ENCODE measurements at places on chromosomes 3 and 15. TPM values are rescaled to one million over a fixed set of nuclear protein-coding genes. Genes with fewer than 3 reads are reported as not detected.

Gene ACTC1
- total RNA-seq: 1.8 TPM

Gene CGNL1
- total RNA-seq: 11.3 TPM

Gene GP5
- under 0.01 TPM for total RNA-seq

Gene NSMCE3
- 14.5 TPM for total RNA-seq

Gene KLHL40
- 0.23 TPM for total RNA-seq

Gene LCTL
- 0.46 TPM for total RNA-seq

Measured in diencephalon (tissue), 1 donor.